GM10248 (cell line): ENCODE measurements at places on chromosomes 4 and X.

- DNase-seq, result peak; percentile 7
Observed at GRCh38 chr4:165872461-165873297, at the start of gene TLL1. TLL1 (plus strand) TSS chr4:165873237; CDS start chr4:165873905, 668 bp downstream.

GRCh38 chrX:124348885-124349453 is 2.6 kb downstream of the SH2D1A start:
- DNase-seq, result no peak

- DNase-seq, result no peak
Observed at GRCh38 chr4:1792158-1792831, 798 bp upstream of the FGFR3 start.

- no peak for DNase-seq
Observed at GRCh38 chr4:74032064-74032463, 6.4 kb downstream of the CXCL3 start.

- peak; percentile 22 for DNase-seq
Observed at GRCh38 chr4:80184825-80185756, 12.2 kb upstream of the PRDM8 start.

- no peak for DNase-seq
Observed at GRCh38 chrX:56986138-56986537, 9.2 kb downstream of the SPIN3 start.

GRCh38 chrX:41334363-41335197 is 618 bp downstream of the DDX3X start:
- DNase-seq, result peak; percentile 83

GRCh38 chrX:21863241-21863640 is 7.5 kb downstream of the YY2 start:
- DNase-seq, result no peak
